ENCODE measurements at places on chromosomes 12 and 14. TPM values are rescaled to one million over a fixed set of nuclear protein-coding genes. Genes with fewer than 3 reads are reported as not detected.

The SLCO1B3 gene
- not detected for total RNA-seq

The PROX2 gene
- not detected for total RNA-seq

The TEX52 gene
- not detected for total RNA-seq

The TMPRSS12 gene
- not detected for total RNA-seq

The POU6F1 gene
- 1.6 TPM for total RNA-seq

The LRCOL1 gene
- total RNA-seq: not detected

The PPP4R4 gene
- 25.5 TPM for total RNA-seq

DNA sequence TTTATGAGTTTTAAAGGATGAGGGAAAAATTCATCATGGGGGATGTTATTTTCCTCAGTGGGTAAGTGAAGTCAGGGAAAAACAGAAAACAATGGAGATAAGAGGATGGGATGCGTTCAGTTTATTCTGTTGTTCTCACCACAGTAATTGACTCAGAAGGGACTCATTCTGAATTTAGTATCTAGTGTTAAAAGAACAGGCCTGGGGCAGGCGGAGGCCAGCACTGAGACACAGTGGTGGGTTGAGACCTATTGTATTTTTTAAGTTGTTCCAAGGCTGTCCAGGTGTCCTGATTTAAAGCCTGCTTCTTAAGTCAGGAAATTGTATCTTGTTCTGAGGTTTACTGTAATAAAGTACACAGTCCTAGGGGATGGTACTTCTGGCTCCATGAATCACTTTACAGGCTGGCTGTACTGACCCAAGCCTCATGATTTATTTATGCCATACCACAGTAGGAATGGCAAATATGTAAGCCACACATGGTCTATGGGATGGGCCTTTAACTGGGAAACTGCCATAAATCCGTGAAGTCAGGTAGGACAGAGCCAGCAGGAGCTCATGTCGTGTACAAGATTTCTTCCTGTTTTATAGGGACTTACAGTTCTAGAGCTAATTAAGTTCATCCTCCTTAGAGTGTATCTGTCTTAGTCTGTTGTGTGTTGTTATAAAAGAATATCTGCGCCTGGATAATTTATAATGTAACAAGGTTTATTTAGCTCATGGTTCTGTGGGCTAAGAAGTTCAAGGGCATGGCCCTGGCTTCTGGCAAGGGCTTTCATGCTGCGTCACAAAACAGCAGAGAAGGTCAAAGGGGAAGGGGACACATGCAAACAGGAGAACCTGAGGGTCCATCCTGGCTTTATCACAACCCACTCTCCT is 244.1 kb downstream of the FBXL14 start:
- H3K36me3 ChIP-seq: no peaks in the 10 kb centered on the region
- H3K4me1 ChIP-seq: peaks cover 11% of the 10 kb centered on the region
- H3K4me3 ChIP-seq: no peak overlapping the region
- H3K27ac ChIP-seq: no peak overlapping the region
- no peaks in the 10 kb centered on the region for H3K27me3 ChIP-seq

DNA sequence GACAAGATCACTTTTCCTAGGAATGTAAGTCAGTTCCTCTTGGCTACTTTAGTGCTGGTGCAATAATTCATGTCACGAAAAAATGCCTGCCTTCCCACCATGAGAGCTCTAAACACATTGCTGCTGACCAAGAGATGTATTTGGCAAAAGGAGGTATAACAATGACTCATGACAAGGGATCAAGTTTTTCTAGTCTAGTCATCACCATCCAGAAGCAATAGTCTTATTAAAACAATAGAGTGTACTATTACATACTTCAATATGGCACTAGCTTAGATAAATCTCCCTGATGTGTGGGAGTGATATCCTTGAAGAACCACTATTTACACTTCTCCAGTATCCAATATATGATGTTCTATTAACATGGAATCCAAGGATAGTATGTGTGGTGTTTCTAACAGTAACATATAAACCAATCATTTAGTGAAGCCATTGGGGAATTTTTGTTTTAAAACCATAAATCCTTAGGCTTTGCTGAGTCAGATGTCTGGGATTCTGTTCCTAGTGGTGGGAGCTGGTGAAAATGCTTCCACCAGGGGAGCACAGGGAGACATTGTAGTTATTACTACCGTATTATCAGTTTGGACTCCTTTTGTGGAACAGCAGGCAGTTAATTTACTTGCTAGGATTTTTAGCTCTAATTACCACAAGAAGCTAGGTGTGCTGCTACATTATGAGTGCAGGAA is 1387.5 kb downstream of the LRFN5 start:
- no peak overlapping the region for H3K4me3 ChIP-seq
- no peaks in the 10 kb centered on the region for H3K36me3 ChIP-seq

GRCh38 chr12:12403264-12404248 is 46.7 kb downstream of the BORCS5 start:
- DNase-seq: no peak
- H3K27ac ChIP-seq: no peak overlapping the region
- no peaks in the 10 kb centered on the region for H3K27me3 ChIP-seq
- no peaks in the 10 kb centered on the region for H3K36me3 ChIP-seq
- H3K4me1 ChIP-seq: peaks cover 9% of the 10 kb centered on the region

- H3K36me3 ChIP-seq: no peaks in the 10 kb centered on the region
- H3K27me3 ChIP-seq: no peaks in the 10 kb centered on the region
- peak; percentile 24 for DNase-seq
Observed at GRCh38 chr12:12506496-12506890, 56.2 kb downstream of the DUSP16 start.

GRCh38 chr14:85535991-85536832 is 6.3 kb downstream of the FLRT2 start:
- H3K4me1 ChIP-seq: peaks cover 29% of the 10 kb centered on the region
- H3K27me3 ChIP-seq: peaks cover 39% of the 10 kb centered on the region
- no peaks in the 10 kb centered on the region for H3K36me3 ChIP-seq
- DNase-seq: peak; percentile 28
- H3K27ac ChIP-seq: no peak overlapping the region

DNA sequence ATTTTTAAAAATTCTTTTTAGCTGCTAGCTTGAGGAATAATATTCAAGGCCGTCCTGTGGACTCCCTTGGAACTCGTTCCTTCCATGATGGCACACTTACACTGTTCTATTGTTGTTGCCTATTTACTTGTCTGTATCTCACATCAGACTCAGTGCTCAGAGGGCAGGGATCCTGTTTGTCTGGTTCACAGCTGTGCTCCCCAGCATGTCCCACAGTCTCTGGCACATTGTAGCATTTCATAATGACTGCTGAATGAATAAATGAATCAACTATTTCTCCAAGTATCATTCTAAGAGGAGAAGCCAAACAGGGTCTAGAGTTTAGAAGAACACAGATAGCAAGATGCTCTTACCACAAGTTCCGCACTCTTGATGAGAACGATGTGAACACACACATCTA is 48.0 kb downstream of the NTN4 start:
- H3K27me3 ChIP-seq: no peaks in the 10 kb centered on the region
- H3K4me3 ChIP-seq: no peak overlapping the region
- H3K36me3 ChIP-seq: no peaks in the 10 kb centered on the region
- H3K27ac ChIP-seq: no peak overlapping the region

GRCh38 chr12:19198272-19198671 is 68.7 kb downstream of the PLEKHA5 start:
- H3K4me1 ChIP-seq: peaks cover 11% of the 10 kb centered on the region
- no peak for DNase-seq
- no peaks in the 10 kb centered on the region for H3K27me3 ChIP-seq
- H3K4me3 ChIP-seq: no peak overlapping the region

DNA sequence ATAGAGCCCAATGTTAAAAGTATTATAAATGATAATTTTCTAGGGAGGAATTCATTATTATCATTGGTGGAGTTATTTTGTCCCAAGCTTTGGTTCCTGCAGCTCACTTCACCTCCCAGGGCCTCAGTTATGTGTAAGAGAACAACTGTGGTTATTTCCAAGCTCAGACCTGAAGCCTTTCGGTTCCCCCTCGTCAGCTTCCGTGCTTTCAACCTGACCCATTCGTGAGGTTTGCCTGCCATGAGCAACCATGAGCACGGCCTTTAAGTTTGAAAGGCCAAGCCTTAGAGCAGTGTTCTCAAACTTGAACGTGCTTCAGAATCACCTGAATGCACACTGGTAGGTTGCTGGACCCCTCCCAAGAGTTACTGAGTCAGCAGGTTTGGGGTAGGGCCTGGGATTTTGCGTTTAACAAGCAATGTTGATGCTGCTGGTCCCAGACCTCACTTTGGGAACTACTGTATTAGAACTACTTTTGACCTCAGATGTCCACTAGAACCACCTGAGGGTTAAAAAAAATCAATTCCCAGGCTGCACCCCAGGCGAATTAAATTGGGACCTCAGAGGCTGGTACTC is 133.0 kb upstream of the PRMT8 start:
- no peak overlapping the region for H3K4me3 ChIP-seq
- H3K36me3 ChIP-seq: no peaks in the 10 kb centered on the region
- no peak for DNase-seq

- no peaks in the 10 kb centered on the region for H3K27me3 ChIP-seq
- H3K36me3 ChIP-seq: peaks cover 13% of the 10 kb centered on the region
- H3K4me1 ChIP-seq: no peaks in the 10 kb centered on the region
- H3K4me3 ChIP-seq: no peak overlapping the region
Observed at GRCh38 chr14:71056168-71056567, 148.9 kb downstream of the PCNX1 start.

- DNase-seq: no peak
- no peak overlapping the region for H3K27ac ChIP-seq
- H3K4me1 ChIP-seq: peaks cover 6% of the 10 kb centered on the region
- H3K27me3 ChIP-seq: no peaks in the 10 kb centered on the region
Observed at GRCh38 chr14:93266127-93266526, 59.1 kb downstream of the UBR7 start.

DNA sequence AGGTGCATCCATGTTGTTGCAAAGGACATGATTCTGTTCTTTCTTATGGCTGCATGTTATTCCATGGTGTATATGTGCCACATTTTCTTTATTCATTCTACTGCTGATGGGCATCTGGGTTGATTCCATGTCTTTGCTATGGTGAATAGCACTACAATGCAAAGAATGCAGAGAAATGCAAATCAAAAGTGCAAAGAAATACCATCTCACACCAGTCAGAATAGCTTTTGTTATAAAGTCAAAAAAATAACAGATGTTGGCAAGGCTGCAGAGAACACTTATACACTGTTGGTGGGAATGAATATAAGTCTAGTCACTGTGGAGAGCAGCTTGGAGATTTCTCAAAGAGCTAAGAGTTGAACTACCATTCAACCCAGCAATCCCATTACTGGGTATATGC is 99.2 kb downstream of the DHRS2 start:
- no peaks in the 10 kb centered on the region for H3K4me1 ChIP-seq
- no peaks in the 10 kb centered on the region for H3K36me3 ChIP-seq
- DNase-seq: no peak
- no peaks in the 10 kb centered on the region for H3K27me3 ChIP-seq

DNA sequence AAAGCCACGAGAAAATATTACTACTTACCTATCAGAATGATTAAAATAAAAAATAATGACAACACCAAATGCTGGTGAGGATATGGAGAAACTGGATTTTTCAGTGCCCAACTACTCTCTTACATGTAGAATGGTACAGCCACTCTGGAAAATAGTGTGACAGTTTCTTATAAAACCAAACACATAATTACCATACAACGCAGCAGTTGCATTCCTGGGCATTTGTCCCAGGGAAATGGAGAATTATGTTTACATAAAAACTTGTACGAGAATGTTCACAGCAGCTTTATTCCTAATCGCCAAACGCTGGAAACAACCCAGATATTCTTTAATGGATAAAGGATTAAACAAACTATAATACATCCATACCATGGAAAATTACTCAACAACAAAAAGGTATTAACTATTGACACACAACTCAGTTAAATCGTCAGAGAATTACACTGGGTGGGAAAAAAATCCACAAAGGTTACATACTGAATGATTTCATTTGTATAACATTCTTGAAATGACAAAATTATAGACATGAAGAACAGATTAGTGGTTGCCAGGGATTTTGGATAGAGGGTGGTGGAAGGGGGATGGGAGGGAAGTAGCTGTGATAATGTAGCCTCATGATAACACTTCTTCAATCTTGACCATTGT is 35.4 kb downstream of the TAOK3 start:
- DNase-seq: no peak
- no peak overlapping the region for H3K27ac ChIP-seq
- no peak overlapping the region for H3K4me3 ChIP-seq

DNA sequence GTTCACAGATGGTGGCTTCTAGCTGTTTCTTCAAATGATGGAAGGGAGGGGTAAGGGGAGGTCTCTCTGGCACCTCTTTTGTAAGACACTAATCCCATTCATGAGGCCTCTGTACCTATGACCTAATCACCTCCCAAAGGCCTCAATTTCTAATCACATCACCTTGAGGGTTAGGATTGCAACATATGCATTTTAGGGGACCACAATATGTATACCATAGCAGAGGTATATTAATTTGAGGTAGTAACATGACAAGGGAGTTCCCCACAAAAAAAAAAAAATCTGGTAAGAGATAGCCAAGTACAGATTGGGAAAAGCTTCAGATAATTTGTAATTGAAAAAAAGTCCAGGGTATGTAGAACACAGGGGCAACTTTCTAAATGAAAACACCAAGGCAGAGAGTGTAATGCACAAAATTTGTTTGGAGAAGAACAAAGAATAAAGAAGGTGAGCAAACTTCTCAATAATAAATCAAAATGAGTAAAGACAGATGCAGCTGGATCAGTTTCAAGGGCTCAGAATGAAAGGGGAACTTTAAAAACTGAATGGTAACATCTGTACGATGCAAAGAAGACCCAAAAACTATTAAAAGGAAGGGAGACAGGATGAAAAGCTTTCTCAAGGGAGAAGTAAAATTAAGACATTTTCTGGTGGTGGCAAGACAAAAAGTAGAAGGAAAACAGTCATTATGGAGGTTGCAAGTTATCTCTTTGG is 125.5 kb upstream of the DCN start:
- H3K36me3 ChIP-seq: no peaks in the 10 kb centered on the region

Measured in neural progenitor cell (in vitro differentiated cells).